ENCODE measurements at places on chromosomes 1 and 21.

- DNase-seq: no peak
Measured at GRCh38 chr1:8307628-8308027, 10.3 kb upstream of the SLC45A1 start.

- no peak for DNase-seq
Measured at GRCh38 chr1:192941722-192942411, 117.3 kb downstream of the UCHL5 start.

GRCh38 chr1:243213045-243213787 lies 41.9 kb downstream of the CEP170 start:
- no peak for DNase-seq

GRCh38 chr1:201598396-201598795 lies 59.5 kb downstream of the NAV1 start:
- DNase-seq: no peak

- no peak for DNase-seq
Measured at GRCh38 chr1:211267204-211267857, 8.2 kb downstream of the RCOR3 start.

DNA sequence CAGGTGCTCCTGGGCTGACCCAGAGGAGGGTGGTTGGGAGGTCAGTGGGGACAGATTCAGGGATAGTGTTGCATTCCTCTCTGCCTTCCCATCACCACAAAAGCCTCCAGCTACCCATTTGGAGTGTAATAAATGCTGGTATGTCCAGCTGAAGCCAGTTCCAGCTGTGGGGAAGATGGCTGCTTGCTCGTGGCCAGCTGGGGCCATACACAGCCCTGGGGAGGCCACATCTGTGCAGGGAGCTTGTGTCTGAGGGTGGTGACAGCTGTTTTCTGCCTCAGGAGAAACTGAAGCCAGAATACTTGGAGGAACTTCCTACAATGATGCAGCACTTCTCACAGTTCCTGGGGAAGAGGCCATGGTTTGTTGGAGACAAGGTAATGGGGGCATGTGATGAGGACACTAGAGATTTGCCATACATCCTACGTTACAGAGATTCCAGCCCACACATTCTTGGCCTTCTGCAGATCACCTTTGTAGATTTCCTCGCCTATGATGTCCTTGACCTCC lies 2.7 kb downstream of the GSTM4 start:
- no peak for DNase-seq

- DNase-seq: no peak
Measured at GRCh38 chr1:79161077-79161476, 154.5 kb upstream of the ADGRL4 start.

DNA sequence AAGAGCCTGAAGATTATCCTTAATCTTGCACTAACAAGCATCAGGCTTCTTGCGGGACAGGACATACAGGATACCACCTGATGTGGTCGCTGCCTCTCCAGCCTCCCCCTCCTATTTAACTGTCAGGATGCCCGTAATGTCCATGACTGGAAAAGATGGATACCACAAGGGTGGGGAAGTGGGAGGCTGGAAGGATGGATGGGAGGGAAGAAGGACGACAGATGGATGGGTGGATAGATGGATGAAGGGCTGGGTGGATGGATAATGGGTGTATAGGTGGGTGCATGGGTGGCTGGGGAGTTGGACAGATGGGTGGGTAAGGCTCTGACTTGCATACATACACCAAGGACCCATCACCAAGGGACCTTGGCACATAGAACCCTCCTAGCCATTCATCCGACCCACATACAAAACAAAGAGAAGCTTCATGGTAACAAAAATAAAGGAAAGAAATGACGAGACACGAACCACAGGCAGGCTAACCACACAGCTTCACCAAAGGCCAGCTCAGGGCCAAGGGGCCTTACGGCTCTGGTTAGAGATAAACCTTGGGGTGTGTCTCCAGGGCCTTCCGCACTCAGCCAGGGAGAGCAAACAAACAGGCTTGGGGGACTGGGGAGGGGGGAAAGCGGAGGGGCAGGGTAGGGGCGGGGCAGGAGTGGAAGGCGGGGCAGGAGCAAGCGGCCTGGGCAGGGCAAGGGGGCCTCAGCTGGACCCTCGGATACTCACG lies 50.5 kb downstream of the HSPG2 start:
- no peak for DNase-seq

DNA sequence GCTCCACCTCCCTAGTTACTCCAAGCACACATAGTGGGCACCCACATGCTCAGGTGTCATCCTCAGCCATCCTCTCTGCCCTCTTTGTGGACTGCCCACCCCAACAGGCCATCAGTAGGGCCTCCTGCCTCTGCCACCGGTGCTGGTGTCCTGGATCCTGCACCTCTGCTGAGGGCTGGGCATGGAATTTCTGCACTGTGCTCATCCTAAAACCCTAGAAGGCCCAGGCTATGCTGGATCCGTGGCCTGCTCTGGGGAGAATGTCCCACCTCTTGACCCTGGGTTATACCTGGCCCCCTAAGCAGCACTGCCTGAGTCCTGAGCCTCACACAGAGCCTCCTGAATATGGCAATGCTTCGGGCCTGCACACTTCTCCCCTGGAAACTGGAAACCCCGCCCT lies 318.3 kb downstream of the MATN1 start:
- DNase-seq: no peak

- no peak for DNase-seq
Measured at GRCh38 chr1:98145655-98146054, 224.8 kb upstream of the DPYD start.

GRCh38 chr1:76186554-76187170 lies 112.1 kb downstream of the ST6GALNAC3 start:
- DNase-seq: no peak
